Hepatic stellate cell (primary cell): ENCODE measurements at places on chromosomes 1 and 21.

DNA sequence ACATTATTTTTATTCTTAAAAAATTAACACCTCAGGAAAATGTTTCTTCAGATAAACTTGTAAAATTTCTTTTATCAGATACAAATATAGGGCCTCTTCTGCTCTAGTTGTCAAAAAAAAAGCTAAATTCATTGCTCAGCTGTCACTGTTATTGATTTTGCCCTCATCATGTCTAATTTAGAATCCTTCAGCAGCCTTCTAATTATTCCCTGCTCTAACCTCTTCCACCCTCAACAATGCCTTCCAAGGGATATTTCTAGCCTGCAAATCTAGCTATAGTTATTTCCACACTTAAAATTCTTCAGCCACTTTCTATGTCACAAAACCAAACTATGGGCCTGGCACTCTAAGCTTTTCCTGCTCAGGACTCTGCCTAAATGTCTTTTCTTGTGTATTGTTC, 25.2 kb downstream of the PDE4B start:
- no peak for DNase-seq

DNA sequence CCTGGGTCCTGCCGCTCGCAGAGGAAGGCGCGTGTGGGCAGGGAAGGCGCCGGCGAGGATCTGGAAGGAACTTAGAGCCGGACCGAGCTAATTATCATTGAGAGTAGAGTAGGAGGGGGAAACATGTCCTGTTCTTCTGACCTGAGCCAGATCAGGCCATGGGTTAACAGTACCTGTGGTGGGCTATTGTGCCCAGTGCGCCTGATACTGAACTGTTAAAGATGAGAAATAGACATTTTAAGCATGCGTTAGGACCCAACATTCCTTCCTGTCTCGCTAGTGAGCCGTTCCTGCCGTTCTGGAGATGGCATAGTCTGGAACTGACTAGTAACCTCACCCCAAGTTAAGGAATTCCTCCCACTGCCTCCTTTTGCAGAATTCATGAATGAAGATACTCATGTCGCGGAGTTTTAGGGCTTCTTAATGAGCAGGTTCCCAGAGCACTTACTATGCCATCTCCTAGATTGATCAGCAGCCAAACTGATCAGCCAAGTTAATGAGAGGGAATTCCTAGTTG, 870 bp downstream of the STRIP1 start:
- peak; percentile 46 for DNase-seq

GRCh38 chr1:24636661-24637357, 6.3 kb upstream of the SRRM1 start:
- DNase-seq, result no peak

DNA sequence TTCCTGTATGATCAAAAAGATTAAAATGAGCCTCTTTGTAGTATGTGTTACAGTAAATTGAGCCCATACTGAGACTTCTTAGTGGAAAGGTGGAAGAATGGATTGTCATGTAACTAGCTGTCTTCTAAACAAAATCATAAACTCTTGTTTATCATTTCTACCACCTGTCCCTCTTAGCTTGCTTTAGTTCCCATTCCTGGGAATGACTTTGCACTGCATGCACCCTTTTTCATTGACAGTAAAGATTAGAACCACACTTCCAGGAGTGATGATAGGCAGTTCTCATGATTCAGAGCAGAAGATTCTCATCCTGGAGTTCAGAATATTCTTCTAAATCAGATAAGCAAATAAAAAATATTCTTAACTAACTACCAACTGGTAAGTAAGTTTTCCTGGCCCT, 28.0 kb downstream of the DENND2D start:
- no peak for DNase-seq

- DNase-seq, result peak; percentile 88
Measured at GRCh38 chr1:95072532-95073419, at the start of gene ALG14. Gene ALG14, minus strand, starts transcription at chr1:95072951. Its CDS starts 53 bp downstream, at chr1:95072898.

DNA sequence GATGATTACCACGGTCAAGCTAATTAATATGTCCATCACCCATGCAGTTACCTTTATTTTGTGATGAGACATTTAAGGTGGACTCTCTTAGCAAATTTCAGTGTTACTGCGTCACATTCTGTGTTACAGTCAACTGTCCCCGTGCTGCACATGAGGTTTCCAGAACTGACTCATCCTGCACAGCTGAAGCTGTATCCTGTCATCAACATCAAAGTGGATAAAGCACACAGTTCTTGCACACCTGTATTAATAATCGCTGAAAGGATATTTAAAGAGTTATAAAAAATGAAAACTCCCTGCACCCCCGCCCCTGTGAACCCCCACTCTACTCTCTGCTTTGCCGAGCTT, 3.4 kb upstream of the KRTAP10-5 start:
- DNase-seq, result no peak

DNA sequence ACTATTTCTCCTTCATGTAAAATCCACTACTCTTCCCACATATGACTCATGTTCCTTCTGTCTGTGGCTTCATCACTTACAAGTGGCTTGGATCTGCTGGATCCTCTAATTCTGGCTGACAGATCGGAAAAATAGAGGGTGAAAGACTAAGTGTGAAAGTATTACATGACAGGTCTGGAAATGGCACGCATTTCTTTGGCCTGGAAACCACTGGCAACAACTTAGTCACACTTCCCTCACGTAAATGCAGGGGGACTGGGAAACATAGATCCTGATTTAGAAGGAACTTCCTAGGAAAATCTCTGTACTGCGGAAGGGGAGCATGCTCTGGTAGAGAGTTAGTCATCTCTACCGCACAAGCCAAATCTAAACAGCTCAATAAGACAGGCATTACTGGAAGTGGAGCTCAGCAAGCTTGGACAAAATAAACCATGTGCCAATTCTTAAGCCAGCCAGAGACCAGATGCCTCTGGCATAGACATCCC, 305.4 kb upstream of the PTBP2 start:
- peak; percentile 51 for DNase-seq

GRCh38 chr1:181033128-181033798, 520 bp upstream of the MR1 start:
- no peak for DNase-seq

DNA sequence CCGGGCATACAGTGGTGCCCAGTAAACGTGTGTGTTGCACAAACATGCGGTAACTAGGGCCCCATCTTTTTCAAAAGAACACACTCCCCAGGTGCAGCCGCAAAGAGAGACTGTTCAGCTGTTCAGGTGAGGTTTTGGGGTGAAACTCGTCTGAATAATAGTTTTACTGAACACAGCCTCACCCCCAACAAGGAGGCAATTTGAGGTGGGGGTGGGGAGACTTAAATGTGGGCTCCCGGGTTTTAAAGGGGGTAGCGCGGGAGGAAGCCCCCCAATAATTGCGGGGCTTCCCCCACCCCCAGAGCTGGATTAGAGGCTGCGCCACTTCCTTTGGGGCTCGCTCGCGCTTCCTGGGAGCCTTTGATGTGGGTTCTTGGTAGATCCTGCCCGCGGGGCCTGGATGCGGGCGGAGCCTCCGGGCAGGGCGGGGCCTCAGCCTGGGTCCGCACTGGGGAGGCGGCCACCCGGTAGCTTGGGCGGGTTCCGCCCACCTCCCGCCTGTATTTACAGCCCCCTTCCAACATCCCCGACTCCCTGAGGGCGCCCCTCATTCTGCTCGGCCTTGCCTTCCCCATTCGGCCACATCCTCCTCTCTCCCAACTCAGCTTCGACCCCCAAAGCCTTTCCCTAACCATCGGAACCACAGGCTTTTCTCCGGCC, 6.4 kb upstream of the EPHA2 start:
- no peak for DNase-seq

GRCh38 chr1:15178571-15179484, 25.3 kb downstream of the TMEM51 start:
- peak; percentile 89 for DNase-seq

DNA sequence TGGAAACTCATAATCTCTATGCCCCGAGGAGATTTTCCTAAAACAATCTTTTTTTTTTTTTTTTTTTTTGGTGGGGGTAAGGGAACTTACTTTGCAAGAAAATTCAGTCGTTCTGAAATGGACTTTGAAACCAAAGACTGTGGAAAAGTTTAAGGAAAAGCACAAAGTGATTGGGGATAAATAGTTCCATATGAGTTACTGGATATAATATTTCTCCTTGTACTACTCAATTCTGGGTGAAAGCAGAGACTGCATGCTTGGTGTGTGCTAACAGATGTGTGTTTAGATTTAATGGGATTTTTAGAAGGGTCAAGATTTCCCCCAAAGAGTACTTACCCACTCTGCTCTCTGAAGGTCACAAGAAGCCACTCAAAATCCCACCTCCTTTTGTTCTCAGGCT, 204.9 kb upstream of the USP24 start:
- no peak for DNase-seq

GRCh38 chr1:114154963-114155322, 1.3 kb upstream of the SYT6 start:
- DNase-seq, result no peak

- no peak for DNase-seq
Measured at GRCh38 chr1:42935313-42935895, 23.3 kb downstream of the SLC2A1 start.

DNA sequence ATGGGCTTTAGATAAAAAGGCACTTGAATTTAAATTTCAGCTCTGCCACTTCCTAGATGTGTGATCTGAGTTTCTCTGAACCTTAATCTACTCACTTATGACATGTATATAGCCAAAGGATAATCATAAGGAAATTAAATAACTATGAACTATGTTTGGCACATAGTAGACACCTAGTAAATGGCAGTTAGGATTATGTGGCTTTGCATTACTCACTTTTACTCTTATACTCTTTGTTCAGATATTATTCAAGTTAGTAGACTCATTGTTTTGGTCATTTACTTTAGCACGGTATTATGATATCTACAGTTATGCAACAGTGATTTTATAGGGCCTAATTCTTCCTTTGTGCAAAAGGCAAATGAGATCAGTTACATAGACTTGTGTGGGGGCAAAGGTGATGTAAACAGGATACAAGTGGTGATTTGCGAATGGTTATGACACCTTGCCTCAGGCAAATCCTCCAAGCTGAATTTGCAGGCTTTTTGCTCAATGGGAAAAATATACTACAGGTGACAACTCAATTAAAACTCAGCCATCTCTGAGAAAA, 297.2 kb upstream of the PBX1 start:
- no peak for DNase-seq

DNA sequence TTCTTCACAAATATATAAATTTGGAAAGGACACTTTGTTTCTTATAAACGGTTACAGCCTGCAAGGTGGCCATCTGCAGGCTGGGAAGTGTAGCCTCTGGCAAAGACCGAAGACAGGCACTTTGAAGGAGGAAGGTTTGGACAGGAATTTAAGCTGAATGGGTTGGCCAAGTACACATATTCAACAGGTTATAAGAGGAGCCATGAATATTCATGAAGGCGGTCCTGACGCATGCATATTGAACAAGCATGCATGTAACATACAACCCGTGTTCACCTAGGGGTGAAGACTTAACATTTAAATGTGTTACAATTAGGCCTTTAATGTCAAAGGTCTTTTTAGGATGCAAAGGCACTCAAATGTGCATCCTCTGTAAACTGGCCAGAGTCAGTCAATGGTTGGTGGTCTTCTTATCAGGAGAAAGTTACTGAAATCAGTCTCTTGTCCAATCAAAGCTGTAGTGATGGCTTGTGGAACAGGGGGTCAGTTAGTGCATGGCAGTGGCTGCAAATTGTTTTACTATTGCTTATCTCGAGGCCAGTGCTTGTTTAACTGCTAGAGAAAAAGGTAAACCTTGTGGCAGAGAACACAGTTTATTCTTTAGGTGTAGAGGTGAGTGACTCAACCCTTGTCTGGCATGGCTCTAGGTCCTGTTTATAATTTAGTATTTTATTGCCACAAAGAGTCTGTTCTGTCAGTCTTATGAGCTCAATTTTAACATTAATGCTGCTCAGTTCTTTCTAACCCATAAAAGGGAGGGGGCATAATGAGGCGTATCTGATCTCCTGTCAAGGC, 70.3 kb upstream of the F3 start:
- no peak for DNase-seq

DNA sequence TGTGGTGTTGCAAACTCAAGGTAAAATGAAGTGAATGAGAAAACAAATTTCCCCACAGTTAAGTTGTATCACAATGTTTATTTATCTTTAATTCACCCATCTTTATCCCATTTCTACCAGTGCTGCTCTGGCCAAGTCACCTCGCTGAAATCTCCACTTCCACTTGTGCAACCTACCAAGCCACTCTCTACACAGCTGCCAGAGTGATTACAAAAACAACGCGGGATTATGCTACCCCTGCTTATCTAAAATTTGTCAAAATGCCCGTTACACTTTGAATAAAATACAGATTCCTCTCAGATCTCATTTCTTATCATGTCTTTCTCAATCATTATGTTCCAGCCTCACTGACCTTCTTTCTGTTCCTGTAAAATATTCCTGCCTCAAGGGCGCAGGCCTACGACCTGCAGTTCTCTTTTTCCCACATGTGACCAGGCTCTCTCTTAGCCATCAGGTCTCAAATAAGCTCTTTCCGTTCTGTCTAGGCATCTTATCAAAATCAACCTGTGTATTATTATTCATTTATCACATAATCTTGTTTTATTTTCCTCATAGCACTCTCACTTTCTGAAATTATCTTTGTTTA, 95.6 kb downstream of the NTMT2 start:
- no peak for DNase-seq

DNA sequence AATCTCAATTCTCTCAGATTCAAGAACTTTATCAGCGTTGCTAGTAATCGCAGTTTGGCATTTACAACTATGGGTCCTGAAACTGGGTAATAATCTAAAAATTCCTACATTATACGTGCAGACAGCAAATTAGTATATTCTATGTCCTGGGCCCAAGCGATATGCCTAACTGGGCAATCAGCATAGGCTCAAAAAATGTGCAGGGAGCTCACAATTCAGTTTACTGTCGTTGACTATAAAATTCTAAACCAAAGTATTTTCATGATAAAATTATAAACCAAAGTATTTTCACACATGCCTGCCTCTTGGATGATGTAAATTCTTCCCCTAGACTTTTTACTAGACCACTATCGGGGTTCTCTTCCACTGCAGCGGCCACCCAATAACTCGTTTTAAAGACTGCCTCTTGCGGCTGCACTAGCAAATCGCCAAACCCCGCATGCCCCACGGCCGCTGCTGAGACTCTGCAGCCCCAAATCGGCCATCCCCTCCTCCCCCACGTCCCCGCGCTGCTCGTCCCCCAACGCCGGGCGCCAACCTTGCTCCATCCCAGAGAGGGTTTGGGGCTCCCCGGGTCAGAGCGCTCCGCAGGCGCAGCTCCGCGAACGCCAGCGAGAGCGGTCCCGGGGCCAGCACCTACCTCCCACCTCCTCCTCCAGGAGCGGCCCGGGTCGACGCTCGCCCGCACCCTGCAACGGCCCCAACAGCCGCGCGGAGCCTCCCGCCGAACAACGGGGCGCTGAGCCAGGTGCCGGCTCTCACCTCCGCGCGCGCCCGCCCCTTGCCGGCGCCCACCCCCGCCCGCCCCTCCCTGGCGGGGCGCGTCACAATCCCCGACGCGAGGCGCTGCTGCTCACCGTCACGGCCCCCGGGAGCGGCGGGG, 506 bp downstream of the SSX2IP start:
- peak; percentile 22 for DNase-seq
